Urinary bladder (tissue), 4 donors: ENCODE measurements at places on chromosomes 1 and 21. TPM values are rescaled to one million over a fixed set of nuclear protein-coding genes. Genes with fewer than 3 reads are reported as not detected.

DNA sequence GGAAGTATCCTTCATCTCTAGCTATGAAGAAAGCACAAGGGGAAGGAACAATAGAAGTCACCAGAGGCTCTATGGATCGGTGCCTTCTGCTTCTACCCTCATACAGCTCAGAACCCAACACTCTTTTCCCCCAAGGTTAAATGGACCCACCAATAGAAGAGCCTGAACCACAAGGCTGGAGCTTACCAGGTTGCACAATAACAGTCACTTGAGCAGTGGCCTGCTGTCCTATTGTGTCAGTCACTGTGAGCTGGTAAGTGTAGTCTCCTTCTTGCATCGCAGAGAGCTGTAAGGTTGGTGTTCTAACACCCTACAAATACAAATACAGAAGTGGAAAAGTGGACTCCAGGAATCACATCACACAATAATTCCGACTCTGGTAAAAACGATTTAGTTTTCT, 103.0 kb downstream of the KIAA0319L start:
- no peak for DNase-seq

- no peak for DNase-seq
These were observed 2.7 kb downstream of the PRMT2 start for GRCh38 chr21:46637952-46638746.

- no peak for DNase-seq
These were observed 248.6 kb downstream of the RERE start for GRCh38 chr1:8568837-8569236.

DNA sequence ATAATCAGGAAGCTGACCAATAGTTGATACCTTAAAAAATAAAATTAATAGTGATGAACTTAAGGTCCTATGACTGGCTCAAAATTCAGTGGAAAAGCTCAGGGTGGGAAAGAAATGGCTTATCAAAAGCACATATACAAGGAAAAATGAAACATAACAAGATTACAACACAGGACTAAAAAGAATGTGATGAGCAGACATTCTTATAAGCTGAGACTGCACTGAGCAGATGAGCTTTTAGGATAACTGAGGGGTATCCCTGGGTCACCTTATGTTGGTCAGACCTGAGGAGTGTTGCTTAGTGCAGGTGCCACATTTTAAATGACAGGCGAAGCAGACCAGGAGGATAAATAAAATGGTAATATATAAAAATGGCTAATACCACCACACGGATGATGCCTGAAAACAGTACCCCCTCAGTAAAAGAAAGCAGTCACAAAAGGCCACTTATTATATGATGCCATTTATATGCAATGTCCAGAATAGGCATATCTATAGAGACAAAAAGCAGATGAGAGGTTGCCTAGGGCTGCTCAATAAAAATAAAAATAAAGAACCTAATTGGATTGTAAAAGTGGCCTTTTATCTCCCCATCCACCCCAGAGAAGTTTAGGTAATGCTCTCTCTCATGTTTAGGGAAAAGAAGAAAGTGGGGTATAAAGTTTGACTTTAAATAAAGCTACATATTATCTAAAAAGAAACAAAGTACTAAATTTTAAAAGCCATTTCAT, 163.9 kb downstream of the SLC45A1 start:
- no peak for DNase-seq

DNA sequence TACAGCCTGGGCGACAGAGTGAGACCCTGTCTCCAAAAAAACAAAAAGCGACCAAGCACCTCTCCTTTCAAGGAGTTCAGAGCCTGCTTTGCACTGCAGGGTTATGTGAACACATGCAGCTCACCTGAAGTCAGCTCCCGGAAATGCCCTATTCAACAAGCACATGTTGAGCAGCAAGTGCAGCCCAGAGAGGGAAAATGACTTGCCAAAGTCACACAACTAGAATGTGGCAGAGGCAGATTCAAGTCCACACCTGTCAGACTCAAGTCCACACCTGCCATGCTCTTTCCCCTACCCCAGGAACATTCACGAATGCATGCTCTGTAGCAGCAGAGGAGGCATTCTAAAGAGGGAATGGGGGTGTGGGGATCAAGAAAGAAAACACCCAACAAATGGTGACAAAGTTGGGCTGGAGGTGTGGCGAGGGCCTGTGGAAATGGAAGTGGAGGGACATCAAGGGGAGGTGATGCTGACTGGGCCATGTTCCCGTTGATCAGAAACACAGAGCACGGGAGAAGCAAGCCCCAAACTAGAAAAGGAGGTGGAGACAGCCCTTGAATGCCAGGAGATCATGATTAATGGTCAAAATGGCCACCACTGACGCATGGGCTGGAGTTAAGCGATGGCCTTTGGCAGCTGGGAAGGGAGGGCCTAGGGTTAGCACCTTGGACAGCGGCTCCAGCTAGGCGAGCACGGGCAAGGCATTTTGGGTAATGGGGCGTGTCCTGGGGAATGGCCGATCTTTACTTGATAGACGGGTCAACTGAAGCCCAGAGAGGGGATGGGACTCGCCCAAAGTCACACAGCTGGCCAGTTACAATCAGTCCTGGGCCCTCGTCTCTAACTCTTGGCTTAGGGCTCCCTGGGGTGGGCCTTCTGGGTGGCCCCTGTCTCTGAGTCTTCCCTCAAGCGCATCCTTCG, 21.5 kb downstream of the RAP1GAP start:
- DNase-seq, result no peak

- DNase-seq, result no peak
These were observed 452.3 kb upstream of the ADAMTS5 start for GRCh38 chr21:27419153-27419552.

The AMY1A gene
- not detected for total RNA-seq

The SAMSN1 gene
- total RNA-seq, result 16.2 TPM

The JTB gene
- total RNA-seq, result 99.5 TPM

The NPR1 gene
- 9.5 TPM for total RNA-seq
